Endothelial cell (in vitro differentiated cells): ENCODE measurements at places on chromosomes 2 and 18.

GRCh38 chr2:13252615-13253014 lies 535.9 kb downstream of the TRIB2 start:
- no peak for DNase-seq

- DNase-seq = no peak
Observed at GRCh38 chr2:198468136-198468535, 663.7 kb downstream of the PLCL1 start.

DNA sequence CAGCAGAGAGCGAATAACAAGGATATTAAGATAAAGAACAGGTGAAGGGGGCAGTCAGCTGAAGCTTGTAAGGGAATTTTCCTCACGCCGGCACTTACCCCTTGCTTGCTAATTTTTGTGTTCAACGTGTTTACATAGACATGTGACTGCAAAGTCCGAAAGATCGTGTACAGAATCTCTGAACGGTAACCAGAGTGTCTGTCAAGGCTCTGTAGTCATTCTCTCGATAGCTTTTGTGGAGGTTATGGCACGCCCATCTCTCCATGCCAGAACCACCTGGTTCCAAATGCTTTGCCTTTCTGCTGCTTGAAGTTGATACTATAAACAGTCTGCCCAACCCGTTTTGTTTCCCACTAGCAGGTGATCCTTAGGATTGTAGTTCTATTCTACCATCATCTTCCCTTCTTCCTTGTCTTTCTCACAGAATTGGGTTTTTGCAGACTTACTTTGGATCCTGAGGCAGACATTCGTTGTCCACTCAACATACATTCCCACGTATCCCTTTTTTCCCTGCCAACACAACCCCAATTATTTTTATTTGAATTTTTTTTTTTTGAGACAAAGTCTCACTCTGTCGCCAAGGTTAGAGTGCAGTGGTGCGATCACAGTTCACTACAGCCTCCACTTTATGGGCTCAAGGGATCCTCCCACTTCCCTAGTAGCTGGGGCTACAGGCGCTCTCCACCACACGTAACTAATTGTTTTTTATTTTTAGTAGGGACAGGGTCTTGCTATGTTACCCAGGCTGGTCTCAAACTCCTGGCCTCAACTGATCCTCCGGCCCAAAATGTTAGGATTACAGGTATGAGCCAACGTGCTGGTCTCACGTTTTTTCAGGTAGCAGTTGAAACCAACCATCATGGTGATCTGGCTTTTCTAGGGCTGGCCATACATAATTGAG lies 1.3 kb upstream of the USP34 start:
- DNase-seq = no peak

- DNase-seq = no peak
Observed at GRCh38 chr2:84217456-84217855, 241.6 kb downstream of the SUCLG1 start.

- DNase-seq = peak; percentile 45
Observed at GRCh38 chr2:54708584-54709335, 14.7 kb upstream of the EML6 start.

DNA sequence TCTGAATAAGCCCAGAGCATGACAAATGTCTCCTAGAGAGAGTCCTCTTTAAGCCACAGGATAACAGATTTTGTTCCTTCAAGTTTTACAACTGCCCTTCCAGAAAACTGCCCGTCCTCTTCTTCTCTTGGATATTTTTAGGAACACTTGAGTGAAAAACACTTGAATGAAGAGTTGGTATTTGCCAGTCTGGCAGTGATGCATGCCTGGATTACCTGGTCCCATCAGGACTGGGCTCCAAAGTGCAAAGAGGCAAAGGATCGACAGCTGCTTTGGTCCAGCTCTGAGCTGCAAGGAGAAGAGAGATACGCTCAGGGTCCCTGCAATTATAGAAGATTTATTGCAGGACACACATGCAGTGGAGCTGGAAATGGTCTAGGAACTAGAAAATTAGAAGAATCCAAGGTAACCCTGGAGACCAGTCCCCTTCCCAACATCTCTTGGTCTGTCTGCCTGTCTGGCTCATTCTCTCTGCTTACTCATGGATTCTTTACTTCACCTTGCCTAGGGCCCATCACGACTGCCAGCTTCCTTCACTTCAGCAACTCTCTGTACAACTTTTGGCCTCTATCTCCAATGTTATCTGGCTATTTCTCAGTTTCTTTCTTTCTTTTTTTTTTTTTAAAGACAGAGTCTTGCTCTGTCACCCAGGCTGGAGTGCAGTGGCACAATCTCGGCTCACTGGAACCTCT lies 112.1 kb upstream of the SIX2 start:
- no peak for DNase-seq

- DNase-seq = no peak
Observed at GRCh38 chr18:45221363-45221762, 393.9 kb upstream of the SLC14A2 start.

GRCh38 chr2:118510807-118511206 lies 336.6 kb downstream of the EN1 start:
- no peak for DNase-seq

DNA sequence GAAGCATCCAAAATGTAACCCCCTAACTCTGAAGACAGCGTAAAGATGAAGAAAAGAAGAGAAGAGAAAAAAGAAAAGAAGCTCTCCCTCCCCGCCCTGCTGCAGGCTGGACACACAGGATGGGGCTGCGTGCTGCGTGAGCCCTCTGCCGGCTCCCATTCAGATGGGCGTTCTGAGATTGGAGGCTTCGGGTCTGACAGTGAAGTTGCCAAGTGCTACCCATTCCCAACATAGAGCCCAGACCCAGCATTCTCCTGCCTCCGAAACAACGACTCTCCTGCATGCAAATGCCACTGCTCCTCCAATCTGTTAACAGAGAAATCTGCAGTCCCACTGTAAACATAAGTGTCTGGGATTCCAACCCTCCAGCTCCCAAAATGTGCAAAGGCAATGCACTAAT lies 234.9 kb downstream of the BCL11A start:
- no peak for DNase-seq

DNA sequence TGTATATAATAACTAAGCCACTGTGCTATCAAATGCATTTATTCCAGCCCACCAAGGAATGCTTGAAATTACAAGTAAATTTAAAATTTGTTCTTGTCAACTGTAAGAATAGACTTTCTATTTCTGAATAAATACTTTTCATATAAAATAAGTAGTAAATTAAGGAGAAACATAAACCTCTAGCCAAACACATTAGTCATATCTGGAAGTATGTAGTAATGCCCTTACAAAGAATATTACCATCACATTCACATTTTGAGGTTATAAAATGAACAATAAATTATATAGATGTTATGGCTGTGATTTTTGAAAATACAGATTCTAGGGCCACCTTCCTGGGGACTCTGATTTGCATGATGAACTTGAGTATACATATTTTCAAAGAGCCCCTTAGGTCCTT lies 54.7 kb downstream of the SERPINB7 start:
- no peak for DNase-seq

- DNase-seq = no peak
Observed at GRCh38 chr2:160381425-160381951, 112.1 kb downstream of the RBMS1 start.

GRCh38 chr2:182080493-182080892 lies 94.8 kb downstream of the PPP1R1C start:
- no peak for DNase-seq

DNA sequence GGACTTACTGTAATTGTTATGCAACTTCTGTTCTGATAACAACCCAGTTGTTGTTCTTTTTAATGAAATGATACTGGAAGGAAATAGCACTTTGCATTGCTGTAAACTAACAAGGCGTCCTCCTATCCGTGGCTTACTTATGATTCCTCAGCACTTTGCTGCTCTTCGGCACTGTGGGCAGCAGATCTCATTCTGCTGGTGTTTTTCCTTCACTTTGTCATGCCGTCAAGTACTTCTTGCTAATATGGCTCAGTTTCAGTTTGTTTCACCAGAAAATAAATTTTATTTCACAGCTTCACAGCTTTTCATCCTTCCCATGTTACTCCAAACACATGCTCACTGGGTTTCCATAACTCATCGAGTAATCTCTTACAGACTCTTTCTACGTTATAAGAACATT lies 289.3 kb downstream of the MEIS1 start:
- no peak for DNase-seq

DNA sequence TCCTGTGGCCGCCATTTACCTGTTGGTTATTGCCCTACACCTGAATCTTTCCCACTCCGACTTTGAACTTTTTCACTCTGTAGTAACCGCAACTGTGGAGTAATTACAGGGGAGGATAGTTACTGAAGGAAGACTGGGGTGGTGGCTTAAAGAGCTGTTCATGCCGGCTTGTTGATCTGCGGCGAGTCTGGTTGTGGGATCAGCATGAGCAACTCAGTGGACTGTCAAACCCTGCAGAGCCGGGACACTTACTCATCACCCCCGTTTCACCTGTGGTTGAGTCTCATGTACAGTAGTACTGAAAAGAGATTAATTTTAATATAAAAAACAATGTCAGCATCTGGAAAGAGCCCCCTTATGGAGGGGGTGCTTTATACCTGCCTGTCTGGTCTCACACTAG lies 2.1 kb downstream of the ASB1 start:
- DNase-seq = no peak

- no peak for DNase-seq
Observed at GRCh38 chr2:181190711-181191110, 210.3 kb downstream of the UBE2E3 start.

GRCh38 chr2:234768608-234769196 lies 183.1 kb upstream of the SH3BP4 start:
- DNase-seq = no peak

DNA sequence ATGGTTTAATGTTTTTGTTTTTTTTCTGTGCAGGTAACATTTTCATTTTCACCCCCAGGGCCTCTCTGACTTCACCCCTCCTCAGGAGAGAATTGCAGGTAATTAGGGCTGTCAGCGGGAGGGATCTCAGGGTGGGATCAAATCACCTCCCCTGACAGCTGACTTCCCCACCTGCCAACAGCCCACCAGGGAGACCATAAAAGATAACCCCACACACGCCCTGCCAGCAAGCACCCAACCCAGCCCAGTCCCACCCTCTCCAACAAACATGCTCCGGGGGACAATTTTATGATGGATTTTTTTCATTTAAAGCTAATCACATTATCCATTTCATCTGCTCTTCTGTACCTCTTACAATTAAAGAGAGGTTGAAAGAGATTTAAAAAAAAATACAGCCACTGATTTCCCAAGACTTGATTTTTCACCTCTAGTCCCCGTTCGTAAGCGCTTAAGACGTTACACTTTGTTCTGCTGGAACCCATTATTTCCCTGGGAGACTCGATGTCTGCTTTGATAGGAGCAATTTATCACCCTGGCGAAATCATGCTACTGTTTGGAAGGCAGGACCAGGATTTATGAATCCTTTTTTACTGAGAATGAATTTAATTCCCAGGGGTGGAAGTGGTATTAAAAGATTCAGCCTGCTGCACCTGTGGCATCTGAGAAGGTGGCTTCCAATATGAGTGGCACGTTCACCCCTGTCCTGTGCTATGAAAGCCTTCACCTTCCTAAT lies 232.9 kb upstream of the ID2 start:
- DNase-seq = no peak

DNA sequence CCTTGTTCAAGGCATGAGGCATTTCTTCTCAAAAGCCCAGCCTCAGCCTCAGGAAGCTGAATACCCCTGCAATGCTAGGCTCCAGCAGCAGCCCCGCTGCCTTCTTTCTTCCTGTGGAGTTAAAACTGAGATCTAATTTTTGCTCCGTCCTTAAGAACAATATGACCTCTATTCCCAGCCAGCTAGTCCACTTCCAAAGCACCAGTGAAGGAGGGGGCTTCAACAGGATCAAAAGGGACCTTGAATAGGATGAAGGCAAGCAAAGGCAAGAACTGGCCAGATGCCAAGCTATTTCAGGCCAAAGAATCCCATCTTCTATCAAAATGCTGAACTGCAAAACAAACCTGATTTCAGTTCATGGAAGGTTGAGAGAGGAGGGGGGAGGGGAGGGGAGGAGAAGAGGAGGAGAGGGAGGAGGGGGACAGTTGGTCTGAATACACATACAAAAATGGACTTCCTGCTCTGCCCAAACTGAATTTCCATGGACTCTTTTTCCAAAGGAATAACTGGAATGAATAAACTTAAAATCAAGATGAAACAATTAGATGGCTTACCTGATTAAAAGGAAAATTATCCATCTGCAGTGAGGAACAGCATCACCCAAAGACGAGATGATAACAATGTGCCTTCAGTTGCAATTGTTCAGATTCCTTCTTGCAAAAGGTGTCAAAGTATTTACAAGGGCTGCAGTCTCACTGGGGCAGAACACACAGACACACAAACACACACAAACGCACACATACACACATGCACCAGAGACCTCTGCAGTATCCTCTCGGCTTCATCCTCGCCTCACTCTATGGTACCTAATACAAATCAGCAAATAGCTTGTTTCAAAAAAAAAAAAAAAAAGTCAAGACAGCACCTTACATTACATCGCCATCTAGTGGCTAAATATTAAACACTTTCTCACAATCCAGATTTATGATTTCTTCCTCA lies at the start of gene SCN1A:
Gene SCN1A (minus strand): TSS at position 804 of the 939 bp plus-strand sequence. CDS start 54,399 bp downstream, outside the sequence.
- DNase-seq = no peak

DNA sequence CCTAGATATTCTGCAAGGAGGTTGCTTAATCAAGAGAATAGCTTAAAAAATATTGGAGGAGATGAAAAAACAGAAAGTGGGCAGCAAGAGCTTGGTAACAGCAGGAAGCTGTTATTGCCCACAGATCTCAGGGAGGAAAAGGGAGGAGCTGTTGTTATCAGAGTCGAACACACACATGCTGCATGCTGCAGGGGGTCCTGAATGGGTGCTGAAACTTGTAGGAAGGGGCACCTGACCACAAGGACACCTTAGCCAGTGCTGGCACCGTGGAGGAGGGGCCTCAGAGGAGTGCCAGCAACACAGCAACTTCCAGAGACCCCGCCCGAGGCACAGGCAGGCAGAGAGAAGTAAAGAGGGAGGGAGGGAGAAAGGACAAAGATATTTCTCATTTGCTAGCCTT lies 332.9 kb downstream of the SOCS6 start:
- DNase-seq = no peak

DNA sequence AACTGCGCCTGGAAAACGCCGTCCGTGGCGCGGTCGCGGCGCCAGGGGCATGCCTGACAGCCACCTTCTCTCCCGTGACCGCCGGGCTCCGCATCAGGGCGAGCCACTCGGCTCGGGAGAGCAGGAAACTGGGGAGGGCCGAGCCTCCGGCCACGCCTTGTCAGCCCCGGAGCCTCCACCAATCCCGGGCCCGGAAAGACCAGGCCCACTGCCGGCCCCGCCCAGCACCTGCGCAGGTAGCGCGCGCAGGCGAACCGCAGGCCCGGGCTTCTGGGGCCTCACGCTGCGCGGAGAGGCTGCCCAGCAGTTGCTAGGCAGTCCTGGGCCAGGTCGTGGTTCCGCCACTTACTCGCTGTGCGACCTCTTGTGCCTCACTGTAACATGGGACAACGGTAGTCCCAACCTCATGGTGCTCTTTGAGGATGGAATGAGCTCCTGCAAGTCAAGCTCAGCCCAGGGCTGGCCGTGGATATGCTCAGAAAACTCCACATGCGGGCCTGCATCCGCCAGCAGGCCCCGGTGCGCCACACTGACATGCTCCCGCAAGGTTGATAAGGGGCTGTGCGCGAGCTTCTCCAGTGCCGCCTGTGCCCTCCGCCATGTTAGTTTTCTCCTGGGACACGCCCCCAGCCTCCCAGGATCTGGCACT lies 97.1 kb downstream of the INHBB start:
- peak; percentile 49 for DNase-seq
